ENCODE measurements at places on chromosomes 3 and 15.
A peak's percentile ranks its signal among the peaks of the same experiment; 100 is the strongest.

DNA sequence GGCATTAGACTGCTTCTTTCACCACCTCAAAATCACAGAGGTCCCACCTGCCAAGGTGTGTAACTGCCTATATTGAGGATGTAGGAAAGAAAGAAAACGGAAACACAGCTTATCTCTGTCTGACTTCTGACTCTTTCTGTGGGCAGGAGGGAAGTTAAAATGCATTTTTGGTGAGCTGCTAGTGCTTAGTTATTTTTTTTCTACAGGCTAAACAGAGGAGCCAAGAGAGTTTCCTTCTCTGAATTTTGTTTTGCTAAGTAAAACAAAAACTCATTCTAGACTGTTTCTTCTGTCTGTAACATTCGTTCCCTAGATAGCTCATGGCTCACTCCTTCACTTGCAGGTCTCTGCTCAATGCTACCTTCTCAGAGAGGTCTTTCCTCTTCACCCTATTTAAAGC is 18.8 kb upstream of the AMOTL2 start:
- no peak for DNase-seq

GRCh38 chr3:38658841-38659240 is 9.4 kb upstream of the SCN5A start:
- DNase-seq: no peak

- DNase-seq: no peak
Observed at GRCh38 chr15:41269887-41270286, 38.8 kb downstream of the CHP1 start.

GRCh38 chr3:99720985-99721632 is 82.7 kb downstream of the COL8A1 start:
- DNase-seq: peak; percentile 61

- no peak for DNase-seq
Observed at GRCh38 chr15:89199746-89200145, 21.6 kb downstream of the RLBP1 start.

DNA sequence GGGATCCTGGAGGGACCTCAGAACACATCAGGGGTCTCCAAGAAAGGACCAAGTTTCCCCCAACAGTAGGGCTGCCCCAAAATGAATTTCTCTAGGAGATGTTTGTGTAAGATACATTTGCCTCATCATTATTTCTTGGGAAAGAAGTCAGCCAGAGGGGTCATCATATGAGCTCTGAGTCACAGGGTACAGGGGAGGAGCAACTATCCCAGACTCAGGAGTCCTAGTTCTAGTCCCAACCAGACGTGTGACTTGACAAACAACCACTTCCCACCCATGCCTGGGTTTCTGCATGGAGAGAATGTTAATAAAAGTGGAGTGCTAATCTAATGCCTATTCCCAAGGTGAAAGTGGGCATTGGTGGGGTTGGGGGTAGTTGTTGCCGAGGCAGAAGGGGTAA is 144.1 kb downstream of the ALDH1A2 start:
- DNase-seq: no peak

DNA sequence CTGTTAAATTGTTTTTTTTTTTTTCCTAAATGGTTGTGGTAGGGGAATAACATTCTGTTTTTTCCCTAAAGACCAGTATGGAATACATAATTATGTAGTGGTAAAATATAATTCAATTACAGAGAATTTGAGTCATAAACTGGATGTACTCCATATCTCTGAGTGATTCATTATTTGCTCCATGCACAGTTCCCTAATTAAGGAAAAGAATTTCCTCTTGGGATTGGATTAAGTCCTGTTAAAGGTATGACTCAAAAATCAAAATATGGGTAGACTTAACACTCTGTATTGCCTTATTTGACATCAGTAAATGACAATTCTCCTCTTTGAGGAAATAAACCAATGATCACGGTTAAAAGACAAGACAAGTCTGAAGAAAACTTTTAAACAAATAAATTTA is 78.0 kb upstream of the KCNH8 start:
- no peak for DNase-seq

DNA sequence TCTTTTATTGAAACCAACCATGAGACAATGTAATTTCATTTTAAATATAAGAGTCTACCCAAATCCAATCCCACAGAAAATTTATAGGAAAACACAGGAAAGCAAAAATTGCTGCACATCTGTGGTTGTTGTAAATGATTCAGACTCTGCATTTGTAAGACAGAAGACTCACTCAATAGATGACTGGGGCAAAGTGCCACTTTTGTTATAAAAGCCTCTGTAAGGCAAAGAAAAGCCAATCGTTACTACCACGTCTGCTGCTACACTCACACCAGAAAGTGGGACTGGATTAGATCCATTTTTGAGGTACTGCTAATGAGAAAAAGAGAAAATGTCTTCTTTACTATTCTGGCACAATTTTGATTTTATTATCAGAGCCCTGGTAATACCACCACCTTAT is 74.9 kb downstream of the SEMA6D start:
- DNase-seq: no peak

DNA sequence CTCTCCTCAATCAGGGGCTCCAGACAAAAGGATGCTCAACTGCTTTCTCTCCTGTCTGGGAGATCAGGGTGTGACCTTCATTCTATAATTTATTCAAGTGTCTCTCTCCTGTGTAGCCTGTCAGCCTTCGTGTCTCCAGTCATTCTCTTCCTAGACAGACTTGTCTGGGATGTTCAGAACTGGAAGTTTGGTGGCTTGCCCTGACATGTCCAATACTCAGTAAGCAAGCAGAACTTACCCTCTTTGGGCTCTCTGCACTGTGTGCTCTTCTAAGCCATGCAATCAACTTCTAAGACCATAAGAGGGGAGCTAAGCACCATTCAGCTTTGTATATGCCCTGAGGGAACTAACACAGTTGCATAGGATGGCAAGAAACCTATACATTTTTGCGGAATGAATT is 14.1 kb downstream of the ACKR2 start:
- DNase-seq: peak; percentile 20

DNA sequence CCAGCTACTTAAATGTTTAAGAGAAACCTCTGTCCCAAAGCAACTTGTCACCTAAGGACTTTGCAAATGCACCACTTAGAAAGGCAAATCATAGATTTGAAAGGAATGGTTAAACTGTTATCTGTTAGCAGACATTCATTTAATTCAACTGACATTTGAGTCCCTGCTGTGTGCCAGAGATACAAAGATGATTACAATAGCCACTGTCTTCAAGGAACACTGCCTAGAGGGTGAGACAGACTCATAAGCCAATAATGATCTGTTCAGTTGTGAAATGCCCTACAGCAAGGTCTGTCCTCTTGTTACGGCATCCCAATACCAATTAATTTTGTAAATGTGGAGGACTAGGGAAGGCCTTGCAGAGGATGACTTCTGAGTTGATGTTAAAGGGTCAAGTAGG is 113.1 kb downstream of the ATG7 start:
- DNase-seq: no peak

DNA sequence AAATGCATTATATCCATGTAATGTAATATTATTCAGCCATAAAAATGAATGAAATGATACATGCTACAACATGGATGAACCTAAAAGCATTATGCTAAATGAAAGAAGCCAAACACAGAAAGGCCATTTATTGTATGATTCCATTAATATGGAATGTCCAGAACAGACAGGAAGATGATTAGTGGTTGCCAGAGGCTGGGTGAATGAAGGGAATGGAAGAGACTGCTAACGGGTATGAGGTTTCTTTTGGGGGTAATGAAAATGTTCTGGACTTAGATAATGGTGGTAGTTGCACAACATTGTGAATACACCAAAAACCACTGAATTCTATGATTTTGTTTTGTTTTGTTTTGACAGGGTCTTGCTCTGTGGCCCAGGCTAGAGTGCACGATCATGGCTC is 61.6 kb upstream of the MAP4 start:
- no peak for DNase-seq

GRCh38 chr15:78103406-78104118 is 11.2 kb downstream of the SH2D7 start:
- peak; percentile 6 for DNase-seq

- no peak for DNase-seq
Observed at GRCh38 chr3:39343076-39343717, 13.7 kb downstream of the CCR8 start.

DNA sequence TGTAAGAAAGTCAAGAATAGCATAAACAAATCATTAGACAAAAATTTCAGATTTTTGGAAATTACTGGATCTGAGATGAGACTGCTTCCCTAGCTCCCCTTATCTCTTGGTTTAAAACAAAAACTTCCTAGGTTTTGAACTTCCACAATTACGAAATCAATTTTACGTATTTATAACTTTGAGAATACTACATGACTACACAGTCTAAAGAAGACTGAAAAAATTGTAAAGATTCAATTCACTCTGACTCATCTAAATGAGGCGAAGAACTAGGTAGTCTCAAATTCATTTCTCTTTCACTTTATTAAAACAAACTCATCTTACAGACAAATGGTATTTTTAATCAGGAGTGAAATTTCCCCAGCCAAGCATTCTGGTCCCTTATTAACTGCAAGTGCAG is 10.3 kb downstream of the CCDC54 start:
- no peak for DNase-seq

DNA sequence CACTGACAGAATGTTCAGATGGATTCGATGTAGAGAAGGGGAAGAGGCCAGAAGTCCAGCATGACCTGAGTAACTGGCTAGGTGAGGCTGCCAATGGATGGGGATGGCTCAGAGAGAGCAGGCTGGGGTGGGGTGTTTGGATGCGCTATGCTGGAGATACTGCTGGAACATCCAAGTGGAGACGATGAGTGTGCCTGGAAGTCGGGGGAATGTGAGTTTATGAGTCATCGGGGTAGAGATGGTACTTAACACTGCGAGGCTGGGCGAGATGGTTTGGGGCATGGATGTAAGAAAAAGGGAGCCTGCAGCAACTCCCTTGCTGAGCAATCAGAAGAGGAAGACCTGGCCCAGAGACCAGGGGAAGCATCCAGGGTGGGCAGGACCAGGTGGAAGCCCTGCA is 180.7 kb downstream of the SLCO3A1 start:
- no peak for DNase-seq

DNA sequence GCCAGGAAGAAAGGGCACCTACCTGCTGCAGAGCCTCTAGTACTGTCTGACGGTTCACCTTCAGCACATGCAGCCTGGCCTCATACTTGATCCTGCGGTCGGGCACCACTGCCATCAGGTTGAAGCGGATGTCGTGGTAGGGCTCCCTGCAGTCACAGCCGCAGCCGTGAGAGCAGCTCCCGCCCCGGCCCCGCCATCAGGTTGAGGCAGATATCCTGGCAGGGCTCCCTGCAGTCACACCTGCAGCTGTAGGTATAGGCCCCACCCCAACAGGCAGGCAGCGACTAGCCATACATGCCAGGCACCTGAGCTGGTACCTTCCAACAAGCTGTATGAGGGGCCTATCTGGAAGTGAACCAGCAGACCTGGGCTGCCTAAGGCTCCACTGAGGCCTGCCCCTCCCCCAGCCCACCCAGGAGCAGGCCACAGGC is 38.7 kb downstream of the SEMA3G start:
- no peak for DNase-seq
